ENCODE measurements at places on chromosomes 2 and 18. TPM values are rescaled to one million over a fixed set of nuclear protein-coding genes. Genes with fewer than 3 reads are reported as not detected.

- DNase-seq, result no peak
Measured at GRCh38 chr2:18527822-18528221, 32.6 kb downstream of the RDH14 start.

DNA sequence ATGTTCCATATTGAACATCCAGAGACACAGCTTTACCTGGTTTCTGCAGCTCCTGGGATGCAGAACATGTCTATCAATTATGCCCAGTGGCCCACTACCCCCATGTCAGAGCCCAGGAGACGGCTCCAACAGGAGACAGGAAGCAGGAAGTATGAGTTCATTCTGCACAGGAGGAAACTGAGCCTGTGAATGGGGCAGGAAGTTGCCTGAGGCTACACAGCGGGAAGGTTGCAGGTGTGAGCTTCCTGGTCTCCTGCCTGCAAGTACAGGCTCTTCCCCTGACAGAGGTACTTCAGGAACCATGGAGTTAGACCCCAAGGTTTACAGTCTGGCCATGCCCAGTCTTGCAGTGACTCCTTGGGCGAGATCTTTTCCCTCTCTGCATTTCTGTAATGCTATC is 2.8 kb upstream of the BOK start:
- no peak for DNase-seq

DNA sequence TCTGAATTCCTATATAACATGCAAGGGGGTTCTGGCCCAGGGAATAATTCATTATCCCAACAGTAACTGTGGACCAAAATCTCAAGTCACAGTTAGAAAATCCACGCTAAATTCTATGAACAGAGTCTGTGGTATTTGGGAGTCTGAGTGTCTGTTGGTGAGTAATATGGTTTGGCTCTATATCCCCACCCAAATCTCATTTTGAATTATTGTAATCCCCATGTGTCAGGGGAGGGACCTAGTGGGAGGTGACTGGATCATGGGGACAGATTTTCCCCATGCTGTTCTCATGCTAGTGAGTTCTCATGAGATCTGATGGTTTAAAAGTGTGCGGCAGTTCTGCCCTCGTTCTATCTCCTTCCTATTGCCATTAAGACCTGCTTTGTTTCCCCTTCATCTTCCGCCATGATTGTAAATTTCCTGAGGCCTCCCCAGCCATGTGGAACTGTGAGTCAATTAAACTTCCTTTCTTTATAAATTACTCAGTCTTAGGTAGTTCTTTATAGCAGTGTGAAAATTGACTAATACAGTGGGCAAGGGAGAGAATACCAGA is 68.3 kb downstream of the NBAS start:
- no peak for DNase-seq

DNA sequence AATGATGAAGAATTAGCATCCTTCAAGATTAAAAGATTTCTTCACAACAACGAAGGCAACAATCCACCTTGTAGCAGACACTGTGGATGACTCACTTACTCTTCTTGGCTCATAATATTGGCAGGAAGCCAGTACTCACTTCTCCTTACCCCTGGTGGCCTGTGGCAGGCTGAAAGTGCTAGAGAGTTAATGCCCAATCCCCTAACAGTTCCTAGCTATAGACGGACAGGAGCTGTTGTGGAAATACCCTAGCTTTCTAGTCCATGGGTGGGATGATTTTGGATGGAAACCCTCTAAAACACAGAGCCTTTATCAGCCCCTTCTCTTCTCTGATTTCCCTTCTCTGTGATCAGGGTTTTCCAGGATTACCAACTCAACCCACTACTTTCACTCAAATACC is 128.6 kb upstream of the NYAP2 start:
- no peak for DNase-seq

MAPRE3 gene
- 38.2 TPM for total RNA-seq

DNA sequence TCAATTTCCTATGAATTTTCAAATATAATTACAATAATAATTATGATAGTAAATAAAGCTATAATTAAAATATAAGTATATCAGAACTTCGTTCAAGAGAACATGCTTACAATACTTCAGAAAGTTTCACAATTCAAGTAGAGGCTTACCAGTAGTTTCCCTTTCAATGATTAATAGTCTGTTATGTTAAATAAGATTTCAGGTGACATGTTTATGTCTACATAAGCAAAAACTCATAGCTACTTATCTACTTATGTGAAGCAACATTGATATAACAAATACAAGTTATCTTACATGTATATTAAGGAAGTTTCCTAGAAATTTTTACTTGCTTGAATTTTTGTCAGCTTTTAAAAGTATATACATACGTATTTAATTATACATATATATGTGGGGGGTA is 4.5 kb upstream of the COL3A1 start:
- DNase-seq, result no peak

DNA sequence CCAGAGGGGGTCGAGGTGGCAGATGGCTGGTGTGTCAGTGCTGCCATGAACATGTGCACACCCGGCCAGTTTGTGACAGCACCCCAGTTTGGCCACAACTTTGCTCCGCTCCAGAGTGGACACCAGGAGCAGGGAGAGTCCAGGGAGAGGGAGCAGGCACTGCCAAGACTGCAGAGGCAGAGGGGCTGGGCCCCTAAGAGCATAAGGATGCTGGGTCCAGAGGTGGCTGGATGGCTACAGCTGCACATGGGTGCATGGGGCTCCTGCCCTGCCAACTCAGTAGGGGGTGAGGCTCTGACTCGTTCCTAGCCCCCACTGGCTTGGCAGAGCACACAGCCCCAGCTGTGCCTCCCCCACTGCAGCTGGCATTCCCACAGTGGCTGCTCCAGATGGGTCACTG is 999.2 kb upstream of the CRIM1 start:
- peak; percentile 75 for DNase-seq

Measured in lower leg skin (tissue), 4 donors.